Activated naive CD4-positive, alpha-beta T cell treated with anti-CD3 and anti-CD28 coated beads, Interleukin-2, amount 10 ng/mL, durations not matched to agents 5 hours and 36 hours (primary cell): ENCODE measurements at places on chromosomes 2 and 18. TPM values are rescaled to one million over a fixed set of nuclear protein-coding genes. Genes with fewer than 3 reads are reported as not detected.

Gene SERPINB13
- total RNA-seq = not detected

Gene NT5C1B
- not detected for total RNA-seq

Gene AQP4
- total RNA-seq = not detected

Gene ALKAL2
- total RNA-seq = 0.43 TPM

Gene BBS5
- 1.4 TPM for total RNA-seq

Gene CFAP65
- not detected for total RNA-seq

Gene OTX1
- not detected for total RNA-seq

Gene AMER3
- not detected for total RNA-seq

Gene ARHGAP15
- total RNA-seq = 170 TPM

Gene ST3GAL5
- total RNA-seq = 69.0 TPM

Gene SSB
- 66.8 TPM for total RNA-seq

Gene SPC25
- 32.1 TPM for total RNA-seq

Gene HES6
- total RNA-seq = 5.7 TPM

Gene IWS1
- total RNA-seq = 42.4 TPM

Gene FAM237A
- total RNA-seq = not detected

Gene LIMS2
- 53.4 TPM for total RNA-seq

Gene PROM2
- total RNA-seq = 0.07 TPM

Gene PPP1CB
- 234 TPM for total RNA-seq
